ENCODE measurements at places on chromosomes 2 and 18.

DNA sequence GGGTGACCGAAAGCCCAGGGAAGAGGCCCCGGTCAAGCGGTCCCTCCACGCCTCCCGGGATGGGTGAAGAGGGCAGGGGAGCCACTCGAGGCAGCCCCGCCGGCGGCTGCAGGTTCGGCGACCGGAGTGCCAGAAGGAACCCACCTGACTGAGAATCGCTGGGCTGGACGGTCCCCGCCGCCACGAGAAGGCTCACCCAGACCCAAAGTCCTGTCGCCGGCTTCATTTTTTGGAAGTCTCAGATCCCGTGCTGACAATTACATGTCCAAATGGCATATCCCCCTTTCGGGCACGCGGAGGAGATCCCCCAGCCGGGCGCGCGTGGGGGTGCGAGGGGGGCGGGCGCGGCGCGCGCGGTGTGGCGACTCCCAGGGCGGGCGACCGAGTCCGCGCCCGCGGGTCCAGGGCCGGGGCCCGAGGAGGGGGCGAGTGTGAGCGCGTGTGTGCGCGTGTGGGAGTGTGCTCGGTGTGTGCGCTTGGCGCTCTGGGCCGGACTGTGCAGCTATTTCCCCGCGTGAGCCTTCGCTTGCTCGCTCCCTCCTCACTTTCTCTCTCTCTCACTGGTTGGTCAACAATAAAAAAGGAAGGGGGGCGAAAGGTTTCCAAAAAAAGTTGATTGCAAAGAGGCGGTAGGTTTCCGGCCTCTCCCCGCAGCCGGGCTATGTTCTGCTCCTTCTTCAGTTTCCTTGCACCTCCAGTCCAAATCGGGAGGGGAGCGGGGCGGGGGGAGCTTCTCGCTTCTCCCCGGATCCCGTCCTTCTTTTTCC, at the start of gene ERBB4:
Gene ERBB4, minus strand, starts transcription at position 498 of the 767 bp plus-strand sequence. Its CDS starts 272 bp downstream, at position 226.
- peak; percentile 2 for DNase-seq

GRCh38 chr2:214607051-214607450, 196.2 kb downstream of the VWC2L start:
- no peak for DNase-seq

GRCh38 chr2:206647985-206648384, 5.7 kb downstream of the FAM237A start:
- DNase-seq: no peak

GRCh38 chr2:117523711-117524238, 290.7 kb upstream of the DDX18 start:
- no peak for DNase-seq

DNA sequence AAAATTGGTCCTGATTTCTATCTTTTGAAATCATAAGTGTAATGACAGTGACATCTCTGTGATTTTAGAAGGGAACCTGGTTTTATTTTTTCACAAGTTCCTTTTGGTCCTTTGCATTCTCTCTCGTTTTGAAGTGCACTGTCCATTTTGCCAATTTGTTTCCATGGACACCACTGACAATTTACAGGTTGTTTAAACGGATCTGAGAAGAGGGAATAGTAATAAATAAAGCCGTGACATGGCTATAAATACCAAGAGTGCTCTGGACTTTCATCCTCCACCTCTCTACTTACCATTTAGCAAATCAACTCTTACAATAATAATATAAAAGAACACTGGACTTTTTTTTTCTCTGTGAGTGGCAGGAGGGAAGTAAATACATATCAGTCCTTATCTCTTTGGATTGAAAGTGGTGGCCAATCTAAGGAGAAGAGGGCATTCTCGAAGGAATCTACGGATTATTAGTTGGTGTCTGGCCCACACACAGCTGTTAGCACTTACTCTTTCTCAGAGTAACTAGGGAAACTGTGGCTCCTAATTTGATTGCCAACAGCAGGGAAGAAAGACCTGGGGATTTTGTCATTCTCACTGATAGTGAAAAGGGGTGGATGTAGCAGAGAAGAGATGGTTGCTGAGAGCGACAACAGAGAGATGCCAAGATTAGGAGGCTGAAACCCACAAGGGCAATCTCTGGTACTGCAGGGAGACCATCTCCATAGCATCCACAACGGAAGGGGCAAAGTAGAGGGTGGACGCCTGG, 108.7 kb upstream of the FSHR start:
- DNase-seq: no peak

GRCh38 chr2:168272225-168272624, 24.8 kb upstream of the STK39 start:
- DNase-seq: no peak

- DNase-seq: no peak
Observed at GRCh38 chr2:58688813-58689212, 447.7 kb upstream of the FANCL start.

GRCh38 chr2:155218945-155219344, 520.5 kb downstream of the KCNJ3 start:
- no peak for DNase-seq

GRCh38 chr2:183605440-183605839, 481.2 kb downstream of the NUP35 start:
- no peak for DNase-seq

DNA sequence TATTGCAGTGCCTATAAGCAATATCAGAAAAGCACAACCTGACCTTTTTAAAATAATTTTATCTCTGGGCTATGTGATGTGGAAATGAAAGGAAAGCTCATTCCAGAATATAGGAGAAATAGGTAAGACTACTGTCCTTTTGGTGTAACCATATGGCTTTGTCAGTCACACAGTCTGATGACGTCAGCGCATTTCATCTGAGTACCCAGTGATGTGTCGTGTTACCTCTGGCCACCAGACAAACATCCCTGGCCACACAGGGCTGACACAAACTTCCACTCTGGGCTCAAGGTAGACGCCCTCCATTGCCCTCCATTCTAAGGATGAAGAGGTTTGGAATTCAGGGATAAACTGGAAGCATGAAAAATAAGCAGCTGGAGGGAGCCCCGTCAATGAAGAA, 506.7 kb downstream of the CMPK2 start:
- DNase-seq: no peak

DNA sequence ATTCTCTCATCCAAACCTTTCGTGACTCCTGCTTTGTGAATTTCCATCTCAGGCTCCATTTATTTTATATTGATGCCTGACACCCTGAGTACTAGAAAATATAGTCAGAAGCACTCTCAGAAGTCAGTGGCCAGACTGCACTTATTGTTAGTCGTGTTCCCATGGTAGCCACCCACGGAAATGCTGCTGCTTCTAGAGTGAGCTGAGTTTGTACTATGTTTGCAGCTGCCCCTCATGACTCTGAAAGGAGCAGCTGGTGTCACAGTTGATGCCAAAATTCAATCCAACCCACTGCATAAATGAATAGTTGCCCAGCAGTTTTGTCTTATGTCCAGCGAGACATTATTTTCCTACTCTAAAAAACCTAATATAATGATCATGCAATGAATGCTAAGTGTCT, 265.2 kb upstream of the SPHKAP start:
- no peak for DNase-seq

- no peak for DNase-seq
Observed at GRCh38 chr18:58299936-58300335, 255.9 kb downstream of the NEDD4L start.

DNA sequence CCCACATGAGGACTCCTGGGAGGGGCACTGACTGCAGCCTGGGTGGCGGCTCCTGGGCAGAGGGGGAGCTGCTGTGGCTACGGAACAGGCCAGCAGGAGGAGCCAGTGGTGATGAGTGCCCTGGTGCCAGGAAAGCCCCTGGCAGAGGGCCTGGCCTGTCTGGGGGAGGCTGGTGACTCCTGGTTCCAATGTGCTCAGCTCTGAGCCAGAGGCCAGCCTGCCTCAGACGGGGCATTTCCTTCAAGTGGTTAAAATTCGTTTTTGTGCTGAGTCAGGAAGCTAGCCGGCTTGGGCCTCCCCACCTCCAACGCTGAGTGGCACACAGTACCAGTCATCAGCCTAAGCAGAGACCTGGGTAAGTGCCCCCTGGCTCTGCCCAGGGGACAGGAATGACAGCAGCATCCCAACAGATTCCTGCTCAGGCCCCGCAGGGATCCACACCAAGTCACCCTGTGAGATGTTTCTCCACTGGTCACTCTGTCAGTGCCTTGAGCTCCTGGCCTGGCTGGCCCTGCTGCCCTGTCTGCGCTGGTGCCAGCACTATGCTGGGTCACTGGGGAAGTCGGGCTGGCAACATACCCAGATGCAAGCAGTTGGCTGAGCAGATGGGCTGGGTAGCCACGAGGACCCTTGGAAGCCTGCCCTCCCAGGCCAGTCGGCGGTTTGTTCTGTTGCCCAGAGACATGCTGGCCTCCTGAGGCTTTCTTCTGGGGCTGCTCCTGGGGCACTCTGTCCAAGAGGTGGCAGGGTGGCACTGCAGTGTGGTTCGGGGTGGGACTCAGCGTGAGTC, 7.1 kb upstream of the KLF11 start:
- peak; percentile 93 for DNase-seq

- no peak for DNase-seq
Observed at GRCh38 chr2:19346983-19347618, 11.3 kb downstream of the OSR1 start.

GRCh38 chr2:217097346-217097745, 237.5 kb upstream of the TNP1 start:
- no peak for DNase-seq

GRCh38 chr2:101150306-101151145, 656 bp downstream of the TBC1D8 start:
- peak; percentile 53 for DNase-seq

DNA sequence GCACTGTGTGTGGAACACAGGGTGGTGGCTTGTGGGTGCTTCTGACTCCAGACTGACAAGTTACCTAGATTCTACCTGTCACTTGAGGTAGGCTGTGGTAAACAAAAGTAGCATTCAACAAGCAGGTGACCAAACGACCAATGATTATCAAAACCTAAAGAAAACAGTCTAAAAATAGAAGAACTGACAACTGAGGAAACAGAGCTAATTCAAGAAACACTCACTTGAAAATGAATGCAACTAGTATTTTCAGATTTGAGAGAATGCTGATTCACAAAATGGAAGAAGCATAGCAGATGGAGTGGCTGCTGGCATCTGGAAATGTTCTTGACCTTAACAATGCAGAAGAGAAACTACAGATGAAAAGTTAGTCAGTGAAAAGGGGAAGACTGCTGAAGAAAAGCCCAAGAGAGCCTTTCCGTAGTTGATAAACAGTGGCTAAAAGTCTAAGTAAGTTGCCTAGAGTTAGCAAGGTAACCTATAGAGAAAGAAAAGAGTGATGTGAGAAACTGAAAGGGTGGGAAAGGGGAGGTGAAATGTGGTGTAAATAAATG, 170.4 kb downstream of the NCK2 start:
- DNase-seq: no peak

DNA sequence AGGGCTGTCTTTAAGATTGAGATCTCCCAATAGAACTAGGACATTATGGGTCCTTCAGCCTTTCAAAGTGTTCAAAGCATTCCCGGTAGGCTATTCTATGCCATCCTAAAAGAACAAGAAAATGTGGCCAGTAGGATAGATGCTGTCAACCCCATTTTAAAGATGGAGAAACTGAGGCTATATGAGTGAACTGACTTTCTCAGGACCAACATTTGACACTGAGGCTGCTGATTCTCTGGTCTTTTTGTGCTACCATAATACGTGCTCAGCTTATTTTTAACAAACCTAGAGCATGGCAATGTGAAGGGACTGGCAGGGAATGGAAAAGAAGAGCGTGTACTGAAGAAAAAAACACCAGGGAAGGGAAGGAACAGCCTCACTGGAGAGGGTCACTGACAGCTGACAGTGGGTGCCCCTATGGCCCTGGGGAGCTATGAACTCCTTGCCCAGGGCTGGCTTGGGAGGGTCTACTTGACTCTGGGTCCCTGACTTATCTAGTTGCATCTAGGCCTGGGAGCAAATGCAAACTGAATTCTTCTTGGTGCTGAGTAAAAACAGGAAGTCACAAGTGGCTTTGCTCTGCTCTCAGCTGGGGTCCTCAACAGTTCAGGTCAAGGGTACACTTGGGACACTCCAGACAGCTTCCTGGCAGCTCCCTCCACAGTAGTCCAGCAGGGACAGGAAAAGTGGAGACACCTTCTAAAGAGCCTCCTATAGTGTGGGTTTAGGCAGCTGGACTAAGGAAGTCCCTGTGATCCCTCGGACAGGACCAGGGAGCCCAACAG, 2.3 kb downstream of the CYRIA start:
- DNase-seq: no peak

DNA sequence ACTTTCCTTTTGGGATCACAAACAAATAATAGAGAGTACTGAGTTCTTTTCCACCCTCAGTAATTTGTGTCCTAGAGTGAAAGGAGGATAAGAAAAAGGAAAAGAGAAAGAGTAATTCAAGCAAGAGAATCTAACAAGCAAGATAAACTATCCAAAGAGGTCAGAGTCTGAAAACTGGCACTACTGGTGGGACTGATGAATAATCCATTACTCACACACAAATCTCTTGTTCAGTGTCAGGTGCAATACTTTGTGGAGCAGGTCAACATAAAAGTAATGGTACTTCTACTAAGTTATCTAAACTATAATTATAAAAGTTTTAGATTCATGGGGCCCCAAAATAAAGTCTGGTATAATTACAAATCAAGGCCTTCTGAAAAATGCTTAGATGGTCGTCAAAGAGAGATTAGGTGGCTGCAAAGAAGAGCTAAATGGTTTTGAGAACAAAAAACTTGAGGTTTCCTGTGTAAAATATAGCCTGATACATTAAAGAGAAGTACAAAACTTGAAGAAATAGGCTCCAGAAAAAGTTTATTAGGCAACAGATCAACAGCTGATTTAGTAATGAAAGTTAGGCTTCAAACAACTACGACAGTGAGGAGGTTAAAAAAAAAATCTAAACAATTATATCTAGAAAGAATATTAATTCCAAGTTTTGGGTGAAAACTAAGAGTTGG, 109.4 kb downstream of the BAZ2B start:
- DNase-seq: no peak

GRCh38 chr2:61380056-61380881, 90.6 kb downstream of the USP34 start:
- no peak for DNase-seq

DNA sequence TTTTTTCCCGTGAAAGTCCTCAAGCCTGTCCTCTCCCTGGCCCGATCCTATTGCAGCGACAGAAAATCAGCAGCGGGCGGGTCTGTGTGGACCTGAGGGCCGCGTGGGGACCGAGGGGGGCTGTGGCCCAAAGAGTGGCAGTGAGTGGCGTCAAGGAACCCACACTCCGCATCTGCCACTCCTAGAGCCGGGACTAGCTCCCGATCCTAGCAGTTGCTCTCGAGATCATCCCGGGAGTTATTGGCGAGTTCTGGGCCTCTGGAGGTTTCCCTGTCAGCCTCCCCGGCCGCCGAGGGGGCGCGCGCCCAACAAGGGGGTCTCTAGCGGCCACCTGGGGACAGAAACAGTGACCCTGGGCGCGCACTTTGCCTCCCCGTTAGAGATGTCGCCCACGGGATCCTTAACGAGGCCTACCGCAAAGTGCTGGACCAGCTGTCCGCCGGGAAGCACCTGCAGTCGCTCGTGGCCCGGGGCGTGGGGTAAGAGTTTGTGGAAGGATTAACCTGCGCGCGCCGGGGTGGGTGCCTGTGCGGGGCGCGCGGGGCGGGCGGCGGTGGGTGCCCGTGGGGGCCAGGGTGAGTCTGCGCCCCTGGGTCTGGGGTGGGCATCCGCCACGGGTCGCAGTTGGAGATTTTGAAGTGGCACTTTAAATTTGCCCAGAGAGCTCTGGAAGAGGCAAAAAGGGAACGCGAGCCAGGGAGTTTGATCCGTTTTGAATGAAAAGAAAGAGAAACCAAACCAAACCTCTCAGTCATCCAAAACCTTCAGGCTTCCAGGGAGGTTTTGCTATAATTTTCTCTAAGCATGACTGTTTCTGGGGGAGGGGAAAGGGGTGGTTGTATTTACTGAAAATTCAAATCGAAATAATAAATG, 3.5 kb downstream of the ADCYAP1 start:
- DNase-seq: no peak
